Activated CD8-positive, alpha-beta T cell treated with anti-CD3 and anti-CD28 coated beads for 36 hours (primary cell): ENCODE measurements at places on chromosomes 16 and 17.

GRCh38 chr16:27351989-27352388 is 38.2 kb downstream of the IL4R start:
- DNase-seq, result no peak

DNA sequence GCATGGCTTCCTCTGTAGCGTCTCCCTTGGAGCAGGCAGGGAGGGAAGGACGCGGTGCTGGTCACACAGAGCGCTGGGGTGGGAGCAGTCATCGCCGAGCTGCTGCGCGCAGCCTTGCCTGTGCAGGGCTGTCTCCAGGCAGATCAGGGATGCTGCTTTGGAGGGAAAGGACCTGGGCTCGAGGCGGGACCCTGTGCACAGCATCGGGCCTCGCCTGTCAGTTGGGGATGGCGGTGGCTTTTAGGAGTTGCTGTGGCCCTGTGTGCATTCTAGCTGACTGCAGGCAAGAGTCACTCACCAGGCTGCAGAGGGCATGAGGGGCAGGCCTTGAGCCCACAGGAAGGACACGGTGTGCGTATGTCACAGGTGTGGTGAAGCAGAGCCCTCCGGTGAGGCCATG is 10.1 kb downstream of the ACSF3 start:
- no peak for DNase-seq

GRCh38 chr17:68257934-68258333 is 10.1 kb downstream of the AMZ2 start:
- DNase-seq, result no peak

GRCh38 chr17:43524945-43525575 is 21.1 kb downstream of the ETV4 start:
- DNase-seq, result no peak

- no peak for DNase-seq
Measured at GRCh38 chr17:62675701-62676100, 48.2 kb downstream of the MRC2 start.

- DNase-seq, result no peak
Measured at GRCh38 chr17:9218911-9219310, 197.6 kb downstream of the NTN1 start.
